ENCODE measurements at places on chromosomes 2 and 18.
A peak's percentile ranks its signal among the peaks of the same experiment; 100 is the strongest.

DNA sequence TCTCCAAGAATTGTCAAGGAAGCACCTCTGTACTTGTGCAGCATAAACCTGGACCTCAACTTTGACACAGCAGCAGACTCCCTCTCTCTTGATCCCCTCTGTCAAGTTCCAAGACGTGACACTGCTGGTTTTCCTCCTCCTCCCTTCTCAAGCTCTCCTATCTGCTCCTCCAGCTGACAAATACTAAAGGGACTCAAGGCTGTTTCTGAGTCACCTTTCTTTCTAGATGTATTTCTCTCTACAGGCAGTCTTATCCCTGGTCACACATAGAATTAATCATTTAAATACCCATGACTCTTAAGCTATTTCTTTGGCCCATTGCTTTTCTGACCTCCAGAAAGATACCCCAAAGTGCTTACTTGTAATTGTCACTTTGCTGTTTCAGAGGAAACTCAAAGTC lies 53.5 kb downstream of the SEPTIN10 start:
- DNase-seq: no peak

DNA sequence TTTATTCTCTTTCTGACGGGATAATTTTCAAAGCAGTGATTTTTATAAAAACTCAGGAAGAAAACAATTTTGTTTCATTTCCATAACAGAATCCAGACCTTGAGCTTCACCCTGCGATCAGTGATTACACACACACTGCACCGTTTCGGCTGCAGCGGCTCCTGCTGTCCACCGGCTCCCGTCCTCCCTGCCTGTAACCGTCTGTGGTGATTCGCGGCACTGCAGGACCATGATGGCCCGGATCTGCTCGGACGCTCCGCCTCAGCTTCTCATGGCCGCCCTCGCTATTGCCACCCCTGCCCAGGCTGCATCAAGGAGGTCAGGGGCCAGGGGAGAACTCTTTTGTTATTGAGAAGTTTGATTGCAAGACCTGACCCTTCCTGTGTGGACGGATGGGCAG lies 246.1 kb downstream of the TWIST2 start:
- DNase-seq: no peak

DNA sequence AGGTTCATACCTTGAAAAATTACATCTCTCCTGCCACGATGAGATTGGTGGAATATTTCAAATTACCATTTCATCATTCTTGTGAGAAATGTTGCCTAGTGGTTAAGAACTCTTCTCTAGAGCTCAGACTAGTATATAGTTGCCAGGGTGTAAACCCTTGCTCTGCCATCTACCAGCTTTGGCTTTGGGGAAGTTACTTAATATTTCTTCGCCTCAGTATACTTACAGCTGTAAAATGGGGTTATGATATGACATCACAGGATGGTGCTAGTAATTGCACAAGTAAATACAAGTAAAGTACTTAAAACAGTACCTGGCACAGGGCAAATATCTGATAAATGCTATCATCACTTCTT lies 1.5 kb downstream of the SPOPL start:
- DNase-seq: peak; percentile 29

DNA sequence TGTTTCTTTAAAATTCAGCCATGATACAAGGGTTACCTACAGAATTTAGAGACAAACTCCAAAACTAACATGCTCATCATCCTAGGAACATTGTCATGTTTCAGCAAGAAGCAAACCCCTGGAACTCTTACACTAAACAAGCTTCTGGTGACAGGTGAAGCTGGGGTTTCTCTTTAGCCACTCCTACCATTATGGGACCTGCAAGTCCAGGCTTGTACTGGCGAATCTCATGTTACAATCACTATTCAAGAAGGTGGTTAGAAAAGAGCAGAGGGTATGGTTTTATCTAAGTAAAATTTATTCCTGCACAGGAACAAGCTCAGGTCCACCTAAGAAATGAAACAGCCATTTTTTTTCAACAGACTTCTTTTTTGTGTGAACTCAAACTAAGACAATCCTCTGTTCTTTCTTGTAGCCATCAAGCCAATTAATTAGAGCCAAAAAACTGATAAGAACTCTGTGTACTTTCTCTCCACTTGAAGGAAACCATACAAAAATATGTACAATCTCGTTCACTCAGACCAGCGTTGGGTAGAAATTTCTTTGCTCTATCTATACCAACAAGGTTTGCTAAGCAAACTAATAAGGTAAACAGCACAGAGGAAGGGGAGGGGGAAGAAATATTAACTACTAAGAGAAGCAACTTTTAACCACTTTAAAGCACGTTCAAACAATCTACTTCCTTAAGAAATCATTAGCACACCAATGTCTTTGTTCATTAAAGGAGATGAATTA lies 63.3 kb upstream of the NEDD4L start:
- no peak for DNase-seq

DNA sequence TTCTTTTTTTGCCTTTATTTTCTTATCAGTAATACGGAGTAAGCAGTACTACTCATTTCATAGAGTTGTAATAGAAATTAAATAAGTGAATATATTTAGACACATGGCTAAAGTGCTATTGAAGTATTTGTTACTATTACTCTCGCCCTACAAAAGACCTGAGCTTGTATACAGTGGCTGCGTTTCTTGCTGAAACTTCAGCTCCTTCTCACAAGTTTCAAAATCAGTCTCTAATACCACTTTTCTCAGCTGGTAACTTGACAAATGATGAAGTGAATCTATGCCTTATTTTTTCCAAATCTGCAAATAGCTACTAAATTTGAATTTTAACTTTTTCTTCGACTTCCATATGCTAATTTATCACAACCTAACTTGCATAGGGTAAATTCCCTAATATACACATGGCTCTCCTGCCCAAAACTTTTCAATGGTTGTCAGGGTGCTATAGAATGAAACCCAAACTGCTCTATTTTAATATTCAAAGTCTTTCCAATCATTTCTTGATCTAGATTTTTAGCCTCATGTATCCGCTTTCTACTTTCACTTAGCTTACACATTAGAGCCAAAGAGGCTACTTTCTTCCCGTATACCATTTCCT lies 347.8 kb upstream of the GULP1 start:
- no peak for DNase-seq

DNA sequence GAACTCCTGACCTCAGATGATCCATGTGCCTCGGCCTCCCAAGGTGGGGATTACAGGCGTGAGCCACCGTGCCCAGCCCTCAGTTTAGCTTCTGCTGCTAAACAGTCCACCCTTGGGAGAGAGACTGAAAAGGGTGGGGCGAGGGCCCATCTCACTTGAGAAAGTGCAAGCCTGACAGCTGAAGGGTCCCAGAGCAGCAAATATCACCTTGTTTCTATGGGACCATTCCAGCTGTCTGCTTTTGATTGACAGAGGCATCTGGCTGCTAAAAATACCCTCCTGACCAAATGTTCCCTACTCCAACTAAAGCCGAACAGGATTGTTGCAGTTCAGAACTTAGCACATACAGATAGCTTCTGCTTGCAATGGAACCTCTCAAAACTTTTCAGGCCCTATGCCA lies 436 bp upstream of the SMYD1 start:
- no peak for DNase-seq

DNA sequence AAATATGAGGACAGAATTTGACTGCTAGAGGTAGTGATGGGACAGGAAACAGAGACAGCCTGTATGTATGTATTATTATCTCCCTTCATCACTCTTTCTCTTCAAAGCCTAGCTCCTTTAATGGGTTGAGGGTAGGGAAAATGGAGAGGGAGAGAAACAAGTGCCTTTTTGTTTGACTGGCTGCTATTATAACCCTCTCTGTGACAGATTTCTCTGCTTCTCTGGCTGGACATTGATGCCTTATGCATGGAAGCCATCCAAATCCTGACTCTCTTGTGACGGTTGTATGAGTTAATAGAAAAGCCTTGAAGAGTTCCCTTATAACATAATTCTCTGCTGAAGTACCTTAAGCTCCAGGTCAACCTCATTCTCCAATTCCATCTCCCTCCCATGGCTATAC lies 118.5 kb upstream of the COL5A2 start:
- no peak for DNase-seq

DNA sequence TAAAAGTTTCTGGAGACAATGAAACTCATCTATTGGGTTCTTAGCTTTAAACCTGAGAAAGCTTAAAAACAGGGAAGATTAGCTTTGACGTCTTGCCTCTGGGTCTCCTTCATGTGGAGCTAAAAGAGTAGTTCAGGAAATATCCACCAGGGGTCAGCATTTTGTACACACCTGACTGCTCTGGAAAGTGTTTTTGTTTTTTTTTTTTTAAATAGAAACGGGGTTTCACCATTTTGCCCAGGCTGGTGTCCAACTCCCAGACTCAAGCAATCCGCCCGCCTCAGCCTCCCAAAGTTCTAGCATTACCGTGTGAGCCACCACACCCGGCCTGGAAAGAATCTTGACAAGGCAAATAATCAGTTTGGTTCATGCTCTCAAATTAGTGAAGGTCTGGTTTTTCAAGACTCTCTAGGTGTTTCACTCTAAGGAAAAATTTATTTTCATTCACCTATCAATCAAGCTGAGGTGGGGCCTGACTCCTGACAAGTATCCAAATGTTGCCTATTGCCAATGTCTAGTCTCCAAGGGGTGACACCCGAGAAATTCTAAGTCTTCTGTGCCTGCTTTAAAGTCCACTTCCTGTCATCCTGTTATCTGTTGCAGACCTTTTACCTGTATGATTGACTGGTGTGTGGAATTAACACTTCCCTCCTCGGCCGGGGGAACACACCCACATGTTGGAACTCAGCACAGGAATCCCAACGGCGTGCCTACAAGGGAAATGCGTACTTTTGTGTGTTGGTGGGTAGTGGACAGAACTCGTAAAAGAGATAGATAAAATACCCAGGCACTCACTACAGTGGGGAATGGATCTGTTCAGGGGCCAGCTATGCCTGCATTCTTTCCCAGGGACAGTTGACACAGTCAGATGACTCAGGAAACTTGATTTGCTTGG lies 11.3 kb downstream of the IL1RN start:
- DNase-seq: peak; percentile 74

DNA sequence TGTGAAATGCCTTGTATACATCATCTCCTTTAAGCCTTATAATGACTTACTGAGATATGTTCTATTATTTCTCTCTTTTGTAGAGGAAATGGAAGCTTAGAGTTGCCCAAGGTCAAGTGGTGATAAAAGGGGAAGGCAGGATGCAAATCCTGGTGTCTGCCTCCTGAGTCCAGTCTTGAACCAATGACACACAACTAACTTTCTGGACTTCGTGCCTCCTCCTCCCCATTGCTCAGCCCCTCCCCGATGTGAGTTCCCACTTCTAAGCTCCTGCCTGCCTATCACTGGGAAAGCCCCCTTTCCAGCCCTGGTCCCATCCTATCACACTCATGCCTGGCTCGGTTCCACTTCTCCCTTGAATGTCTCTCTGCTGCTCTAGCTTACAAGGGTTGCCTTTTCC lies 6.9 kb upstream of the CTIF start:
- no peak for DNase-seq

- peak; percentile 3 for DNase-seq
Observed at GRCh38 chr18:34647251-34647650, 62.8 kb upstream of the DTNA start.

DNA sequence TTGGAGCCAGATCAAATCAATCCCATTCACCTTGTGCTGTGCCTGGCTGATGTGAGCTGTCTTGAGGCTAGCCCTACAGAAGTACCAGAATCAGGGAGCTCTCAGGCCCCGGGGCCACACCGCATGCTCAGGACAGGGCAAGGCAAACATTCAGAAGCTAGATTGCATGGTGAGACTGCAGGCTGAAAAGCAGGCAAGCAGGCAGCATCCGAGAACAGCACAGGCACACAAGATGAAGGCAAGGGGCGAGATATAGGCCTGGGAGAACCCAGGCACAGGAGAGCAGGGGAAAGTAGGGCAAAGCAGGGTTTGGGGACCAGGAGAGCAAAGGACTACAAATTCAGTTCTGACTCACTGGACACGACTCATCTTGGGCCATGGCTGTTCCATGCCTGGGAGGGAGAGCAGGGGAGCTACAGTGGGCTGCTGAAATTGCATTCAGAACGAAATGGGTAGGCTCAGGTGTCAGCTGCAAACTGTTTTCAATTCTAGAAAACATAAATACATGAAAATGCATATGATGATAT lies 59.6 kb downstream of the GALNT14 start:
- DNase-seq: no peak

DNA sequence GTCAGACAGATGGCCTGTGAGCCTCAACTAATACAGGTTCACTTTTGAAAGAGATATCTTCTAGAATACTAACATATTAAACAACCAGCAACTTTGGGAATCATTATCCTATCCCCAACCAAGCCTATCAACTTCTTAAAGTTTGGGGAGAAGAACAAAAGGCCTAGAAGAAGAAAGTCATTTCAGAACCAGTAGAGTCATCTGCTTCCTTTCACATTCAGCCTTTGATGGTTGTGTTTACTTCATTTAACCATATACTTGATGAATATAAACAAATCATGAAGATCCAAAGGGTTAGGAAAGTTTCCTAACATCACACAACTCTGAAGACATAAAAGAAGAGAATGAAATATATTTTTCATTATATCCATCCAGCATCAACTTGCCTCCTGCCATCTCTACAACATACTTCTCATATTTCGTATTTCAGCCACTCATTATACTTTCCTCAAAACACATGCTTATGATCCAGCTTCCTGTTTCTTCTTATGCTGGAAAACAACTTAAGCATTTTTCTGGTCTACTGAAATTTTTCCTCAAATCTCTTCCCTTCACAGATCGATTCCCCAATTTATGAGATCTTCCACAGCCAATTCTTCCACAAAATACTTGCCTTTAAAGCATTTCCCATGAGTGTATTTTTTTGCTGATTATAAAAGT lies 114.3 kb downstream of the CACNB4 start:
- DNase-seq: no peak

GRCh38 chr18:64405161-64405560 lies 256.3 kb upstream of the LINC00305 start:
- DNase-seq: no peak

DNA sequence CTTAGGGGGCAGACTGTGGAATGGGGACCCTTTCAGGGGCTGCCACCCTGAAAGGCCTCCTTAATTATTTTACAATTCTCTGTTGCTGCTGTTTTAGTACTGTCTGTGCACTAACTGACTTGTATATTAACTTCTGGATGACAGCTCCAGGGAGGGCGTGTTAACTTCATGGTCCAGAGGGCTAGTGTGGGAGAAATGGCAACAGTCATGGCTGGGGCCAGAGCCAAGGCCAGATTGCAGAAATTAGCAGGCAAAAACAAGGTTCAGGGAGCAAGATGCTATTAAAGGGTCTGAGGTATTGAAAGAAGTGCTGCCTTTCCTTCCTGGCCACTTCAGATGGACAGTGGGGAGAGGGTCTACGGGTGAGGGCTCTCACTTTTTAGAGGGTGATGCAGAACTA lies 9.1 kb downstream of the WIPF1 start:
- no peak for DNase-seq

- DNase-seq: no peak
Observed at GRCh38 chr18:61549889-61550288, 216.7 kb downstream of the CDH20 start.

- DNase-seq: no peak
Observed at GRCh38 chr2:149692961-149693396, 105.4 kb upstream of the MMADHC start.

GRCh38 chr2:516131-516530 lies 161.1 kb downstream of the TMEM18 start:
- no peak for DNase-seq

DNA sequence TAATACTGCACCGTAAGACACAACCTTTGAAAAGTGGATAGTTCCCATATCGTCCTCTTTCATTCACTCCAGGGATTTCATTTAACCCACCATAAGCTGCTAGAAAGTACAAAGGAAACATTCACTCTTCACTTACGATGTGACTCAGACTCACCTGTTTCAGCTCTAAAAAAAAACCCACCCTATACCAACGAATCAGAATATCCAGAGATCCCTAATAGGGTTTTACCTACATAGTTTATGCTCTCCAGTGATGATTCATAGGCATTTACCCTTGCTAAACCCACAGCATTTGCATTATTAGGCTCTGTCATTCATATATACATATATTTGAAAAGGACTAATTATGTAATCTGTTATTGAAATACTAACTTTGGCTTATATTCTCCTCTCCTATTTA lies 60.2 kb downstream of the PRPF40A start:
- no peak for DNase-seq

Measured in germinal center (tissue), 1 donor.